ENCODE measurements at places on chromosomes 7 and 10. TPM values are rescaled to one million over a fixed set of nuclear protein-coding genes. Genes with fewer than 3 reads are reported as not detected.

CYP2C9 gene
- not detected for total RNA-seq

PPP1R17 gene
- not detected for total RNA-seq

ATP6V0E2 gene
- total RNA-seq = 40.7 TPM

HOXA1 gene
- total RNA-seq = 2.0 TPM

OR2A7 gene
- 6.0 TPM for total RNA-seq
